CD4-positive, alpha-beta T cell treated with Interleukin-10 for 1 hour (primary cell): ENCODE measurements at places on chromosomes 6 and 20.

DNA sequence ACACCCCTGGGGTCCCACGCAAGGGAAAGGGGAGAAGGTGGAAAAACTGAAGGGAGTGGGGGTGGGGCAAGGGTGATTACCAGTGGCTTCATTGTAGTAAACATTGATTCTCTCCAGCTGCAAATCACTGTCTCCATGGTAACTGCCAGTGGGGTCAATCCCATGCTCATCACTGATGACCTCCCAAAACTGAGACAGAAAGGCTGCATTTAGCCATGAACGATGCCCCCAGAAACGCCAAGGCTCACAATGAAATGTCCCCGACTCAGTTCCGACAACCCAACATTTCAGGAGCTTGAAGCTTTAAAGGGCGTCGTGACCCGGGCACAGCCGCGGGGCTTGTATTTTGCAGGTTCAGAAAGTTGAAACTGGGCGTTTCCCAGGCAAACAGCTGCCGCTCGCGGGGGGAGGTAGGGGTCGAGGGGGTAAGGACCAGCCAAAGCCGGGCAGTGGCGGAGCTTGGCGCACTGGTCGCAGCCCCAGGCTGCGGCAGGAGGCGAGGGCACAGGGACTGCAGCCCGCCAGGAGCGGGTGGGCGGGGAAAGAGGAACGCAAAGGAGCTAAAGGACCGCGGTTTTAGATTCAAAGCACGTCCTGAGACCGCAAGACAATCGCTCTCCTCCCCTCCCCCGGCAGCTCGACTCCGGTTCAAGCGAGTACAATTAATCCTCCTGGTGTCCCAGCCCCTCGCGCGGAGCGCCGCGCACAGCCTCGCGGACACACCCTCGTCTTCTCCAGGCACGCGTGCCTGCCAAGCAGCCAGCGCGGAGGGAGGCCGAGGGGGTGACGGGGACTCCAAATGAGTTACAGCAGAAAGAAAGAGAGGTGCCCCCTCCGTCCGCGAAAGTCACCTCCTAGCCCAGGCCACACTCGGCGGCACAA is 731 bp downstream of the TUBB2B start:
- DNase-seq, result peak; percentile 9

GRCh38 chr6:89840538-89840937 is 10.9 kb downstream of the CASP8AP2 start:
- no peak for DNase-seq

DNA sequence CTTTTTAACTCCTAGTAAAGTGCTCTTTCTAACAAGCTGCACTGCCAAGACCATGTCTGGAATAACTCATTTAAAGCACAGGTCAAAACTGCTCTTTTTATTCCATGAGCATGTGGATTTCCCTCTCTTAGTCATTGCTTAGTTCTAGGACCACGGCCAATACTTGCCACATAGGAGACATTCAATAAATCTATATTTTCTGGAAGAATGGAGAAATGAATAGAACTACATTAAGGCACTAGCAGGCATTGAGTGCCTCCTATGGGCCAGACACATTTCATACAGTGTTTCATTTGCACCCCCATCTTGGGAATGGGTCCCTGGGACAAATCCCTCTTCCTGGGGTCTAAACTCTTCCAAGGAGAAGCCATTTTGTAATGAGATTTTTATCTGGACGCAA is 552.8 kb upstream of the CITED2 start:
- DNase-seq, result no peak

- DNase-seq, result no peak
Observed at GRCh38 chr20:271069-271468, 13.5 kb downstream of the DEFB132 start.

- DNase-seq, result no peak
Observed at GRCh38 chr6:71268735-71269437, 19.7 kb upstream of the OGFRL1 start.

- DNase-seq, result no peak
Observed at GRCh38 chr6:154343473-154344308, 12.9 kb downstream of the IPCEF1 start.

GRCh38 chr6:154161689-154162088 is 122.6 kb downstream of the OPRM1 start:
- DNase-seq, result no peak

GRCh38 chr6:22605736-22606135 is 36.4 kb downstream of the HDGFL1 start:
- no peak for DNase-seq

- no peak for DNase-seq
Observed at GRCh38 chr6:108697561-108698161, 136.9 kb downstream of the FOXO3 start.

- no peak for DNase-seq
Observed at GRCh38 chr6:72760114-72760793, 138.4 kb downstream of the KCNQ5 start.

DNA sequence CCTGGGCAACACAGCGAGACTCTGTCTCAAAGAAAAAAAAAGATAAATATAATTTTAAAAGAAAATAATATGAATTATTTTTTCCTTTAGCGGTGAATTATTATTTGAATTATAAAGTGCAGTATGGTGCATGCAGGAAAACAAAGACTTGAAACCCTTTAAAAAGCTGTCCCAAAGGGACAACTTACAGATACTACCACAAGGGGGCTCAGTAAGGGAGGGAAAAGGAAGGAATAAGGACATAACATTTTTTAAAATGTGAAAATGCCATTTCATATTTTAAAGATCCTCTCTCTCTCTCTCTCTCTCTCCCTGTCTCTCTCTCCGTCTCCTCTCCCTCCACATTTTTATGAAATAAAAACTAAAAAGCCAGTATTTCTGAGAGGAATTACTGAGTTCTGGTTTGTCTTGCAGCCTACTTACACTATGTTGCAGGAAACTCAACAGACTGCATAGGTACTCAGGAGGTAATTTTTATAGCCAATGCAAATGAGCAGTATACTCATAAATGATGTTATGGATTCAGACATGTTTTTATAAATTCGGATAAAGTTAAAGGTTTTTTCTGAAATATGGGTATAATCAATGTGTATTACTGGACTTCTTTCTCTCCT is 455.0 kb upstream of the GJE1 start:
- peak; percentile 46 for DNase-seq

- no peak for DNase-seq
Observed at GRCh38 chr6:132675749-132676148, 16.8 kb upstream of the TAAR1 start.

GRCh38 chr20:36342331-36343120 is 36.4 kb downstream of the DLGAP4 start:
- no peak for DNase-seq

GRCh38 chr20:2624190-2624589 is 28.2 kb upstream of the NOP56 start:
- DNase-seq, result no peak

GRCh38 chr6:167797011-167797471 is 29.7 kb upstream of the AFDN start:
- DNase-seq, result no peak

DNA sequence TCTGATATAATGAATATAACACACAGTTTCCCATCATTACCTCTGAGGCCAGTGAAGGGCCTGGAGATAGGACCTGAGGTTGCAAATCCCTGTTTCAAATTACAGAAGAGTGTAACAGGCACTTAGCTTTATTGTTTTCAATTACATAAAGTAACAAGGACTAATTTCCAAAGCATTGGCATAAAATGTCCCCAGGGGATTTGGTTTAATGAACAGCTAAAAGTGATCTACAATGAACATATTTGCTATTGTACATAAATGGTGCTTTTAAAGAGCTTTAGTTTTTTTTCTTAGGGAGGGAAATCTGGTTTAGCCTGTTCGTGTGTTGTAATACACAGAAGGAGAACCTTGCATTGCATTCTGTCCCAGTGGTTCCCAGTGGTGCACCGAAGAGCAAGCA is 54.4 kb downstream of the HMGN3 start:
- DNase-seq, result no peak

DNA sequence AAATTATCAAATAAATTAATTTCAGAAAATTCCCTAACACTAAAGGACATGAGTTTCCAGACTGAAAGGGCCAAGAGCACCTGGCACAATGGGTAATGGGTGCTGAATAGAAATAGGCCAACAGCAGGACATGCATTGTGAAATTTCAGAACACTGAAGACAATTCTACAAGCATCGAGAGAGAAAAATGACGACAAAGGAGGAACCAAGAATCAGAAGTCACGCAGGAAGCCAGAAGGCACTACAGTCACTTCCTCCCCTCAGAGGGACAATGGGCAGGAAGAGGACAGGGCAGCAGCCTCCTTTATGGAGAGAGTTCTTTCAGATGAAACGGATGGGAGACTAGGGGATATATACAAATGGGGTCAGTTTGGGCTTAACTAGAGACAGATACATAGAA is 29.6 kb downstream of the PCNA start:
- peak; percentile 42 for DNase-seq

GRCh38 chr20:50303573-50304500 is 113.2 kb downstream of the CEBPB start:
- DNase-seq, result no peak
